ENCODE measurements at places on chromosomes 3 and 15. TPM values are rescaled to one million over a fixed set of nuclear protein-coding genes. Genes with fewer than 3 reads are reported as not detected.

NAALADL2 gene
- 7.5 TPM for polyA plus RNA-seq

INSYN1 gene
- polyA plus RNA-seq: 3.8 TPM

TRANK1 gene
- 6.1 TPM for polyA plus RNA-seq

MESP2 gene
- not detected for polyA plus RNA-seq

SCN11A gene
- polyA plus RNA-seq: 1.4 TPM

TGM4 gene
- polyA plus RNA-seq: not detected

TRH gene
- 0.37 TPM for polyA plus RNA-seq

EEF1AKMT4 gene
- polyA plus RNA-seq: 1.7 TPM

WDR82 gene
- polyA plus RNA-seq: 85.5 TPM

- no peak for DNase-seq
These were observed 36.1 kb downstream of the CFAP44 start for GRCh38 chr3:113405180-113405579.

- peak; percentile 31 for DNase-seq
These were observed 185.3 kb downstream of the CACNA2D3 start for GRCh38 chr3:54307566-54308180.

GRCh38 chr3:10187944-10188343 is 23.2 kb downstream of the IRAK2 start:
- DNase-seq: no peak

- DNase-seq: no peak
These were observed 493.9 kb upstream of the RASGRP1 start for GRCh38 chr15:39058351-39059131.

GRCh38 chr15:67373971-67374370 is 119.4 kb downstream of the IQCH start:
- no peak for DNase-seq

DNA sequence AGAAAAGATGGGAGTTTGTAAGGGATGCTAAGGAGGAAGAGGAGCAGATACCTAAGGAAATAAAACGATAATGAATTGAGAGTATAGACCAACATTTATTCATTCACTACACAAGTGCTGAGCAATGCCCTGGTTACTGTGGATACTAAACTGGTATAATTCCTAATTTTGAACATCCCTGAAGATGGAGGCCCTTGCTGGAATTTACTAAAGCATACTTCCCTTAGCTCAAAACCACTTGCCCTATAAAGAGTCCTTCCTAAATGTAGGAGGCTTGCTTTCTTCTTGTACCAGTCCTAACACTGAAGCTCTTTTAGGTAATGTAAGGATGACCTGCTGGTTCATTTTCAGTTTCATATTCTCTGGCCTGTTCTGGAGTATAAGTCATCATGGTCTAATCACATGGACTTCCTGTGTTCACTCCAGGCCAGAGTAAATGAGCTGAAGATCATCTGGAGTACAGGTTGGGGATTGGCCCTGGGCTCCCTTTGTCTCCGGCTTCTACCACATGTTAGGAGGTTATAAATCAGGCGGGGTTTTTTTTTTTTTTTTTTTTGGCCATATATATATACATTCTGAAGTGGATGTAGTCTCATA is 40.1 kb upstream of the MTMR10 start:
- no peak for DNase-seq

DNA sequence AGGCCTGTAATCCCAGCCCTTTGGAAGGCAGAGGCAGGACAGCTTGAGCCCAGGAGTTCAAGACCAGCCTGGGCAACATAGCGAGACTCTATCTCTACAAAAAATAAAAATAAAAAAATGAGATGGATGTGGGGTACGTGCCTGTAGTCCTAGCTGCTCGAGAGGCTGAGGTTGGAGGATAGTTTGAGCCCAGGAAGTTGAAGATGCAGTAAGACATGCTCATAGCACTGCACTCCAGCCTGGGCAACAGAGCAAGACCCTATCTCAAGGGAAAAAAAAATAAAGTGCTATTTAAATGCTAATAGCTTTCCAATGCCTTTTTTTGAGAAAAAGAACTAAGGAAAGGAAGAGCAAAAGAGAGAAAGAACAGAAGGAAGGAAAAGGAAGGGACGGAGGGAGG is 94.5 kb downstream of the MAGI1 start:
- DNase-seq: no peak

- DNase-seq: no peak
These were observed 58.3 kb upstream of the SLC4A7 start for GRCh38 chr3:27542476-27542875.

DNA sequence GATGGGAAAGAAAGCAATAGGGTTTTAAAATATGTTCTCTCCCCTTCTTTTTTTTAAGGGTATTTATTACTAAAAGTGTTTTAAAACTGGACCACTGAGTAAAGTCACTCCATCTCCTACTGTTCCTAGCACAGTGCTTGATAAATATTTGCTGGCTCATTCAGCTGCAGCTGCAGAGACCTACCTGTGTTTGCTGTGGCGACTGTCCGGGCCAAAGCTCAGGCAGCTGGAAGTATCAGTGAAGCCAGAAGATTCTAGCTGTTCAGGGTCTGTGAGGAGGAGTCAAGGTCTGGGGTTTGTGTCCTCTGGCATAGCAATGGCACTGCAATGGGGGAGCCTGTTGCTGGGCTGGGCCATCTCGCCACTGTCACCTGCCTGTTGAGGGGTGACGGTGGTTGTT is 109.9 kb downstream of the RPLP1 start:
- no peak for DNase-seq

GRCh38 chr3:122355612-122356011 is 27.4 kb downstream of the MIX23 start:
- DNase-seq: no peak

DNA sequence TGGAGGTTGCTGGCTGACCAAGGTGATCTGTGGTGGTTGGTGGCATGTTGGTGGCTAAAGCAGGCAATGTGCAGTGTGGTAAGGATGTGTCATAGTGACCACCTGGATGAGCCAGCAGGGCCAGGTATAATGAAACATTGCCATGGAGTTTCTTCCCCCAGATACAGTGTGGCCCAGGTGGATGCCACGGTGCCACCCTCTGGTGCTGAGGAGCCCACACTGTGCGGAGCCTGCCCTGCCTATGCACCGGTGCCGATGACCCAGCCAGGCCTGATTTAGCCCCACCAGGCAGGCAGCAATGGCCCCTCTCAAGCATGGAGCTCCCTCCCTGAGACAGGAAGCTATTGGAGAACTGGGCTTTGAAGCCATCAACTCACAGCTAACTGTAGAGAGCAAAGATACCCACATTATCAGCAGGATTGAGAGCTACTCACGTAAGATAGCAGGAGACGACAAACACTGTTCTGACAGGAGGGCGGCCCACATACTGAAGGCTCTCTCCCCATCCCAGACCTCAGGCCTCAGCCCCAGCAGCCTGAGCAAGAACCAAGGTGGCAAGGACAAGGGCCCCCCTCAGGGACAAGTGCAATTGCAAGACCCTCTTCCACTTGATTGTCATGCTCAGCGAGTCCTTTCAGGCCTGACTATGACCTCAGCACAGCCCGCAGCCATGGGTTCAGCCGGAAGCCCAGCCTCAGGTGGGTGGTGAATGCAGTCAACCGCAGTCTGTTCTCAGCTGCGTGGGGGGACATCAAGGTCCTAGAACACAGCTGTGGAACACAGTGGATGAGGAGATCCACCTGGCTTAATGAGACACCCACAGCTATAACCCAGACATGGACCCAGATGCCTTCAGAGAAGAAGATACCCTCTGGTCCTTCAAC is 82.8 kb upstream of the CDV3 start:
- DNase-seq: no peak

DNA sequence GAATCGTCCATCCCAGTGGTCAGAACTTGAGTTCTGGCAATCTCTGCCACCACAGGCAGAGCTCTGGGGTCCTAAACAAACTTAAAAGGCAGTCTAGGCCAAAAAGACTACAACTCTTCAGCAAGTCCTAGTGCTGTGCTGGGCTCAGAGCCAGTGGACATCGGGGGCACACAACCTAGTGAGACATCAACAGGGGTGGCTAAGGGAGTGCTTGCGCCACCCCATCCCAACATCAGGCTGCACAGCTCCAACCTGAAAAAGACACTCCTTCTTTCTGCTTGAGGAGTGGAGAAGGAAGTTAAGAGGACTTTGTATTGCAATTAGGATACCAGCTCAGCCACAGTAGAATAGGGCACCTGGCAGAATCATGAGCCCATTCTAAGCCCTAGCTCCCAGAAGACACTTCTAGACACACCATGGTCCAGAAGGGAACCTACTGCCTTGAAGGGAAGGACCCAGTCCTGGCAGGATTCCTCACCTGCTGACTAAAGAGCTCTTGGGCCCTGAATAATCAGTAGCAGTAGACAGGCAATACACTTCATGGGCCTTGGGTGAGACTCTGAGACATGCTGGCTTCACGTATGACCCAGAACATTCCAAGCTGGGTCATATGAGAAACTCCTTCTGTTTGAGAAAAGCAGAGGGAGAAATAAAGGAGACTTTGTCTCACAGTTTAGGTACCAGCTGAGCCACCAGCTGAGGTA is 72.0 kb downstream of the TFDP2 start:
- DNase-seq: no peak

DNA sequence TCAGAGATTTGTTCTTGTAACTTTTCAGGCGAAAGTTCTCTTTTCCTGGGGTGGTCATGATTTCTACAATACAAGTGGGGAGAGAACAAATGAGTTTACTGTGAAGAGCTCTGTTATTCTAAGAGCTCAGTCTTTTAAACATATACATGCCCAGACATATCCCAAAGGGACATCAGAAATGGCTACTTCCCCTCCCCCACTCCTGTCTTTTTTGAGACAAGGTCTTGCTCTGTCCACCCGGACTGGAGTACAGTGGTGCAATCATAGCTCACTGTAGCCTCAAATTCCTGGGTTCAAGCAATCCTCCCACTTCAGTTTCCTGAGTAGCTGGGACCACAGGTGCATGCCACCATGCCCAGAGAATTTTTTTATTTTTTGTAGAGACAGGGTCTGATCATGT is 18.2 kb downstream of the KPNA1 start:
- DNase-seq: no peak

- no peak for DNase-seq
These were observed 7.2 kb downstream of the ACAN start for GRCh38 chr15:88810446-88810845.

DNA sequence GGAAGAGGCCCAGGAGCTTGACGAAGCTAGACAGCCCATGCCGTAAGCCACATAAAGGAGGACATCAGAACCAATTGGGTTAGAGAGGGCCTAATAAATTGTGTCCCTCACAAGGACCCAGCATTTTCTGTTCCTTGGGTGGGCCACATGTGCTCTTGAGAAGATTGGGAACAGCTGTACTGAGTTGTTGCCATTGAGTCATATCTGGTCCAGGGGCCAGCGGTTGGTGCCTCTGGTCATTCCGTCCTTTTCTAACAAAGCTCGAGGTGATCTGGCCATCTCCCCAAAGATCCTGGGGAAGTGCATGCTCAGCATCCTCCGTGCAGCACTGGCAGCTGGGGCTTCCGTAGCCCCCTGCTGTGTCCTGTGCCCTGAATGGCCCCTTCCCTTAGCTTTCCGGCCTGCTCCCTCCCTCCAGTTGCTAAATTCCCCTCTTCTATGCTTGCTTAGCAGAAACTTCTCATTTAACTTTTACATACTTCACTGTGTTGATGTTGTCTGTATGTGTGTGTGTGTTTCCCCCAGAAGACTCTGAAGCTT is 73.0 kb downstream of the EEFSEC start:
- no peak for DNase-seq

DNA sequence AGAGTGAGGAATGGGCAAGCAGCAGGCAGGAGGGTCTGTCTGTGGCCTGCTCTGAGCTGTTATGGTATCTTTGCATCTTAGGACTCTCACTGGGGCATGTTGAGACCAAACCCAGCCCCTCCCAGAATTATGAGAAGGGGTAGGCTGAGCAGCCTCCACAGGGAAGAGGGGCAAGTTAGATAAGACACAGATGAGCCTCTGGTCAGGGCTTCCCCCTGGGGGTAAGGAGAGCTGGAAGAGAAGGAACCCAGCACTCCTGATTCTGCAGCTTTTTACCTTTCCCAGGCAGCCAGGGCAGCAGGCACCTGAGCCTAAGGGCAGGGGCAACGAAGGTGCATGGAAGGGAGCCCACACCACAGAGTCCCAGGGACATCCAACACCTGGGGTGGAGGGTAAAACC is 19.3 kb downstream of the DUOX1 start:
- no peak for DNase-seq

DNA sequence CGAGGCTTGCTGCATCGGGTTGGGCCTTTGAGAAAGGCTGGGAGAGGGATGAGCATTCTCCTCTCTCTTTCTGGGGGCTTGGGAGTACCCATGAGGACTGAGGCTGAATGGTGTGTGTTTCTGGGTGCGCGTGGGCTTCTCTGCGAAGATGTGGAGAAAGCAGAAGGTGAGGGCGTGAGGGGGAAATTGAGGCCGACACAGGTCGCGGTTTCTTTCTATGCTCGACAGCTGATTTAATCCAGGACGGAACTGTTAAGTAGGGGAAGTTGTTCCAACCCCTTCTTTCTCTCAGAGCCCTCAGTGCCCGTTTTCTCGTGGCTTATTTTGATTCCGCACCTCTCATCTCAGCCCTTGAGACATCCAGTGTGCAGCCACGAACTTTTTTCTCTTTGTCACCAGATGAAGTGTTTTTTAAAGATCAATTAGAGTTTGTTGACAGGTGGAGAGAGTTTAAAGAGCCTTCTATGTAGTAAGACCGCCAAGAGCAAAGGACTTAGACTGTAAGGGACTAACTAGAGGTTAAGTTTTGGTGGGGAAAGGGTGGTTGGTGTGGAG is 711 bp downstream of the STARD9 start:
- DNase-seq: no peak

DNA sequence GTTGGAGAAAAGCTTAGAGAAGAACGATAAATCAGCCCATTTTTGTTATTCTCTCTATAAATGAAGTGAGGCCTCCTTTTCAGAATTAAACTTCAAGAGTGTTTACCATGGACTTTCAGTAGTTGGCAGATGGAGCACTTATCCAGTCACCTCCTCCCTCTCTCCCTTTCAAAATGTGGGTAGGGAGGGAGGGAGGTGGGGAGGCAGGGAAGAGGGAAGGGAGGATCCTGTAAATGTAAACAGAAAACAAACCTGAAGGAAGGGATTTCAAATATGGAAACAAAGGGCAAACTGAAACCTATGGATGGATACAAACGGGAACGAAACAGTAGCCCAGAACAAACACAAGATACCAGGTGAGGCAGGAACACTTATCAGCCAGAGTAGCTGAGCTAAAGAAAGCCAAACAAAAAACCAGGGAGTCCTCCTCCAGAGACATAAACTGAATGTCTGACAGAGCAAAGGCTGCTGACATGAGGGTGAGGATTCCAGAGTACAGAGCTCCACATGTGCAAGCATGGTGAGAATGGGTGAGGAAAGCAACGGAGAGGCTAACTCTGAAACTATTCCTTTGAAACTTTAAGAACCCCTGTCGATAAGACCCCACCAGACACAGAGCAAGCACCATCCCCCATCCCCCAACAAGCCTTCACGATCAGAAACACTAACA is 41.0 kb upstream of the GP5 start:
- no peak for DNase-seq

- DNase-seq: no peak
These were observed 7.8 kb upstream of the RPSA start for GRCh38 chr3:39398700-39399099.

- DNase-seq: no peak
These were observed 70.7 kb upstream of the KCNMB2 start for GRCh38 chr3:178465260-178466180.

DNA sequence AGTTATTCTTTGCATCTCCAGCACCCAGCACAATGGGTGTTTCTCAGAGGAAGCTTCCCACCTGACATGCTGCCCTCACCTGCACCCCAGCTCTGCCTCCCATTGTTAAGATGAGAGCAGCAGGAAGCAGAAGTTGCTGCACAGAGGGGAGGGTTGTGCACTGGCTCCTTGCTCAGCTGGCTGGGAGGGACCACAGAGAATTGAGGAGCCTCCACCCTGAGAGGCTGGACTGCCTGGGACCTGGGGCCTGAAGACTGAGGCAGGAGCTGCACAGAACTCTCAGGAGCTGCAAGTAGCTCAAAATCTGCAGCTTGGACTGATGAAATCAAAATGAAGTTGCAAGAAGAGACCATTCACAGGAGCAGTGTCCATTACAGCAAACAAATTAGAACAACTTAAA is 222.3 kb upstream of the LINGO1 start:
- DNase-seq: no peak
